ENCODE measurements at places on chromosomes 1 and 21.

- no peak for DNase-seq
Measured at GRCh38 chr1:62964141-62964540, 180.2 kb downstream of the ATG4C start.

DNA sequence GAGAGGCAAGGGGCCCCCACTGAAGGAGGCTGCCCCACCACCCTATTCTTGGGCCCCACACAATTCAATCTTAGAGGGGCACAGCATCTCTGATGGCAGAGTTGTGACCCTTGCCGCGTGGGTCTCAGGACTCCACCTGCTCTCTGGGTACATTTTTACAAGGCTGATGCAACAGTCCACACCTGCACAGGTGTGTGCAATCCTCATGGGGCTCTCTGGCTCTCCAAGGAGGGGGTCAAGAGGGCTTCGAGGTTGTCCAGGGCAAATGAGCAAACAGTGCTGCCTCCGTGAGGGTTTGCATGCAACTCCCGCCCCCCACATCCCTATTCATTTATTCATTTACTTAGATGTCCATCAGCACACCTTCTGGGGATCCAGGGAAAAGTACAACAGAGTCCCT, 81.6 kb upstream of the IFFO2 start:
- no peak for DNase-seq

DNA sequence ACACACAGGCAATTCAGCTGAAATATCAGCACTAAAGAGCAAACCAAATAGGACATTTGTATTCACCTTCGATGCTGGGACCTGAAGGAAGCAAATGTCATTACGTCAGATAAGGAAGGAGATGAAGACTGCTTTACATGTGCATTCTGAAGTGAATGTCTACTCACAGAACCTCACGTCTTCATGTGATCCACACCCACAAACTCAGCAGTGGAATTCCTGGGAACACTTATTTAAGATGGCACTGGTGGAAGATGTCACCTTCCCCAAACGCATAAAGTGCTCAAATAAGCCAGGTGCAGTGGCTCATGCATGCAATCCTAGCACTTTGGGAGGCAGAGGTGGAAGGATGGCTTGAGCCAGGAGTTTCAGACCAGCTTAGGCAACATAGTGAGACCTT, 11.4 kb downstream of the PGBD5 start:
- DNase-seq, result no peak

GRCh38 chr1:191752342-191752741, 405.9 kb upstream of the RGS18 start:
- no peak for DNase-seq

DNA sequence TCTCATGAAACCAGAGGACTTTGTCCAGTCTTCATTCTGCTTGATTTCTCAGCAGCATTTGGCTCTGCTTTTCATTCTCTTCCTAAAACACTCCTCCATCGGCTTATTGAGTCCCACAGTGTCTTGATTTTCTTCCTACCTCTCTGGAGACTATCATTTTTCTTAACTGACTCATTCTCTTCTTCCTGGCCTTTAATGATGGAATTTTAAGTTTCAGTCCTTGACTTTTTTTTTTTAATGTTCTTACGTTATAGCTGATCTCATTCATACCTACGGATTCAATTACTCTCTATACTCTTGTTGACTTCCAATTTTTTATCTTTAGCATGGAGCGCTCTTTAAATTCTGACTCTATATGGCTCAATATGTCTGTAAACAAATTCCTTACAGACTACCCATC, 111.1 kb downstream of the NEK7 start:
- DNase-seq, result no peak

DNA sequence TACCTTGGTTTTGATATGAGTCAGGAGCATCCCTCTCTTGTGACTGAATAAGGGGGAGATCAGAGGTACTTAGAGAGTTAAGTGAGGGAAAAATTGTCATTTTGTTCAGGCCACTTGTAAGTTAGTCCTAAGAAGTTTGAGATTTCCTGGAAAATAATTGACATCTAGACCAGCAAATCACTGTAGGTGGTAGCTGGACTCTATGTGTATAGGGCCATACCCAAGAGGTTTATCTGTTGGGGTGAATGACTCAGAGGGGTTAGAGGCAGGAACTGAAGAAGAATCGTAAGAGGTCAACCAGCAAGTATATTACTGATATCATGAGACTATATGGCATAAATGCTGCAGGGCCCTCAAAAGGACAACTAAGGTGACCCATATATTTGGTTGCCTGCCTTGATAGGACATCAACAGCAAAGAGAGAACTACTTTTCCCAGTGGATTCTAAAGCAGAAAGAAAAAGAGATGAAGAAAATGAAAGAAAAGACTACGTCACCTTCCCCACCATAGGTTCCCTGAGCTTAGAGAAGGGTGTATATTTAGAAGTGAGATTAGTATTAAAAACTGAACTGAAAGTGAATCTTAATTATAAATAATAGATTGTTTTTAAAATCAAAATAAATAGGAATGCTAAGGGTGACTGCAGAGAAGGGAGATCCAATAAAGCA, 8.0 kb upstream of the RNPC3 start:
- DNase-seq, result no peak

GRCh38 chr1:92475029-92475428, 11.7 kb downstream of the GFI1 start:
- DNase-seq, result no peak

GRCh38 chr1:28097100-28097472, 8.7 kb upstream of the EYA3 start:
- no peak for DNase-seq

- no peak for DNase-seq
Measured at GRCh38 chr21:16837721-16838120, 675.1 kb upstream of the CXADR start.

DNA sequence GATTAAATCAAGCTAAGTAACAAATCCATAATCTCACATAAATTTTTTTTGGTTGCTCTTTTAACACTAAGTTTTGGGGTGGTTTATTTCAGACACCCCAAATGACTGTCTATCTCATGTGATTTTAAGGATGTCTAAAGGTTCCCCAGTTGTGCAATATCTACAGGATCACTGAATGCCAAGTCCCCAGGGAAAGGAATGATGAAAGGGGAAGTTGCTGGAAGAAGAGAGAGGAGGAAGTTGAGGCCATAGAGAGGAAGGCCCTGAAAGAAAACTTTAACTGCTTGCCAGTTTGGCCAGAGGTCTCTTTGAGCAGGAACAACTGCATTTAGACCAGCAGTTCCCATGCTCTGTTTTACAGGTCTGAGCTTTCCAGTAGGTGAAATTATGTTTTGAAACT, 27.5 kb upstream of the SLC19A2 start:
- no peak for DNase-seq

GRCh38 chr1:182118851-182119250, 57.3 kb upstream of the ZNF648 start:
- no peak for DNase-seq
